ENCODE measurements at places on chromosomes 2 and 18. TPM values are rescaled to one million over a fixed set of nuclear protein-coding genes. Genes with fewer than 3 reads are reported as not detected.

LYPD6 gene
- total RNA-seq, result 0.96 TPM

NAPG gene
- 24.4 TPM for total RNA-seq

OR6B2 gene
- total RNA-seq, result not detected

- no peak for ATAC-seq
Measured at GRCh38 chr2:2942906-2943305, 434.7 kb downstream of the EIPR1 start.

RAD51AP2 gene
- 0.16 TPM for total RNA-seq

DNA sequence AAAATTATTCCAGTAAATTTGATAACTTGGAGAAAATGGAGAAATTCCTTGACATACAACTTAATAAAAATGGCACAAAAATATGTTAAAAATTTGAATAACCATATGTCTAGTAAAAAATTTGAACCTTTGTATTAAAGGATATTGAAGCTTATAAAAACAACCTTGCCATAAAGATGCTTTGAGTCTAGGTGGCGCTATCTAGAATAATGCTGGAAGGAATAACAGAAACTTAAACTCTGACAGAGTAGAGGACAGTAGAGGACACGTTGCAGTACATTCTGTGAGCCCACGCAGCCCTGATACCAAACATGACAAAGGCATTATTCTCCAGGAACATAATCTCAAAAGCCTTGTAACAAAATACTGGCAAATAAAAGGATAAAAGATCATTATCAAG, 44.7 kb upstream of the ALKAL2 start:
- ATAC-seq, result no peak

IL1F10 gene
- not detected for total RNA-seq

GRCh38 chr2:182907081-182907830, 40.8 kb upstream of the FRZB start:
- ATAC-seq, result no peak

- ATAC-seq, result no peak
Measured at GRCh38 chr18:66993492-66993891, 389.6 kb upstream of the CDH19 start.

GRCh38 chr2:172865422-172865821, 129.8 kb downstream of the RAPGEF4 start:
- ATAC-seq, result no peak

GRCh38 chr2:89763254-89763580, 1071.7 kb downstream of the RPIA start:
- no peak for ATAC-seq

DNA sequence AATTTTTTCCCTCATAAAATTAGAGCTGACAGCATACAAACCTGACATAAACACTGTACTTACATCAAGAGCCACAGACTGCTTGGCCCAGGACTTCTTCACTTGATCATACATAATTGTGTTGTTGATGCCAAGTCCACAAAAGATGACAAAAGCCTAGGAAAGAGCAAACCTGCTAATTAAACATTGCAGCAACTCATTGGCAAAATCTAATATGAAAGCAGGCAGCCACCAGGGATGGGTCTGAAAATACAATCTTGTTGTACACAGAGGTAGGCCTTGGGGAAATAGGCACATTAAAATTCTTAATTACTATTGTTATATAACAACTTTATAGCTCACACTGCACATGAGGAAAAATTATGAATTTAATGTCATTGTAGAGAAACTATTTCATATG, 255.8 kb downstream of the PDE11A start:
- no peak for ATAC-seq

- ATAC-seq, result peak; percentile 56
Measured at GRCh38 chr18:8801263-8801901, 96.0 kb downstream of the MTCL1 start.

DNA sequence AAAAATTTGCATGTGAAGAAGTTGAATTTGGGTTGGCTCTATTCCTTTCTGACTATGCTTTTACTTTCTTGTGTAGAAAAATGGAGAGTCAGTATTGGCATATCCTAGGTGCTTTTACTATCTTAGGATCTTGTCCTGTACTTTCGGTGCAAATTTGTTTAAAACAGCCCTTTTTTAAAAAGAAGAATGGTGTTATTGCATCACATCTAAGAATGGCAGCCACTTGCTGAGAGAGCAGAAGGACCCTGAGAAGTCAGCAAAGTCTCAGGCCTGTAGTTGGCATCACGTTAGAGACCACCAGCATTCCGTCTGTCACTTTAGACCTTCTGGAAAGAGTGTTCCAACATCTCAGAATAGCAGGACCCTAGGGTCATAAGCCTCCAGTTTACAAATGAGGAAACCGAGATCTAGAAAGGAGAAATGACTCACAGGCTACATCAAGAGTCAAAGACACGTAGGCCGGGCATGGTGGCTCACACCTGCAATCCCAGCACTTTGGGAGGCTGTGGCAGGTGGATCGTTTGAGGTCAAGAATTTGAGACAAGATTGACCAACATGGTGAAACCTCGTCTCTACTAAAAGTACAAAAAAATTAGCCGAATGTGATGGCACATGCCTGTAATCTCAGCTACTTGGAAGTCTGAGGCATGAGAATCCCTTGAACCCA, 42.5 kb downstream of the SPATS2L start:
- no peak for ATAC-seq

FHL2 gene
- 39.0 TPM for total RNA-seq

- no peak for ATAC-seq
Measured at GRCh38 chr2:128196026-128196425, 105.0 kb downstream of the UGGT1 start.
